Left kidney (tissue), 8 donors: ENCODE measurements at places on chromosomes 3 and 15. TPM values are rescaled to one million over a fixed set of nuclear protein-coding genes. Genes with fewer than 3 reads are reported as not detected.

The HRG gene
- 2.0 TPM for polyA plus RNA-seq

The RASL12 gene
- polyA plus RNA-seq = 6.1 TPM

The TPRA1 gene
- 31.3 TPM for polyA plus RNA-seq

The AAGAB gene
- 62.0 TPM for polyA plus RNA-seq

The NANOGP8 gene
- polyA plus RNA-seq = 0.76 TPM

The FBXL22 gene
- 1.7 TPM for polyA plus RNA-seq

The ECE2 gene
- polyA plus RNA-seq = not detected

The CLDN18 gene
- polyA plus RNA-seq = 2.7 TPM

The EIF4E3 gene
- 13.1 TPM for polyA plus RNA-seq

The CIAO2A gene
- polyA plus RNA-seq = 86.7 TPM

The GRK7 gene
- polyA plus RNA-seq = 0.18 TPM

DNA sequence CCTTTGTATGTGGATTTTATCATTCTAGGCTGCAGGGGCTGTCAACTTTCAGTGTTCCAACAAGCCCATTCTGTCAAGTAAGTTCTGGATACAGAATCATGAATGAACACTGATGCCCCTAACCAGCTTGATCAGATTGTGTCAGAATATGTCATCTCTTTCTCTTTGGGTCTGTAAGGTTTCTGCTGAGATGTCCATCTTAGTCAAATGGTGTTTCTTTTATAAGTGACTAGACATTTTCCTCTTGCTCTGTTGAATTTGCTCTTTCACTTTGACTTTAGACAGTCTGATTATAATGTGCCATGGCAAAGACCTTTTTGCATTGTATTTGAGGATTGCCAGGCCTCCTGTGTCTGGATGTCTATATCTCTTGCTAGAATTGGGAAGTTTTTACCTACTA, 660.9 kb upstream of the CBLB start:
- DNase-seq = no peak

GRCh38 chr3:112498914-112499711, at the start of gene BTLA:
BTLA (minus strand) TSS chr3:112499472; CDS start chr3:112499358, 114 bp downstream.
- DNase-seq = no peak

DNA sequence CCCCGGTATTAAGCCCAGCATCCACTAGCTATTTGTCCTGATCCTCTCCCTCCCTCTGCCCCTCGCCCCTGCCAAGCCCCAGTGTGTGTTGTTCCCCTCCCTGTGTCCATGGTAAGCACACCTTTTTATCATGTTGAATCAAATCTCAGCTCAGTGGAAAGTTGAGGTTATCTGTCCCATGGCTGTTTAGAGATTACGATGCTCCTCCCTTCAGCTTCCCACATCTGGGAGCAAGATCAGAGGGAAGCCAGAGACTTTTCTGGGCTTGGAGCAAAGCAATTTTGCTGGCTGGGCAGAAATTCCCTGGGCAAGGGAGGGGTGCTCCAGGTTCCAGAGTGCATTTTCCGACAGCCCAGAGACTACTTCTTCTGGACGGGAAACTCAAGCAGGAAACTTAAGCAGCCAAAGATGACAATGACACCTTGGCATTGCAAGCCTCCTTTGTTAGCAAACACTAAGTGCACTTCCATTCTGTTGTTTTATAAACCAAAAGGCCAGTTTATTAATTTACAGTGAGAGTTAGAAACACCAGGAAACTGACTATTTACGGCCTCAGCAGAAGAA, 104.5 kb downstream of the MESD start:
- no peak for DNase-seq

DNA sequence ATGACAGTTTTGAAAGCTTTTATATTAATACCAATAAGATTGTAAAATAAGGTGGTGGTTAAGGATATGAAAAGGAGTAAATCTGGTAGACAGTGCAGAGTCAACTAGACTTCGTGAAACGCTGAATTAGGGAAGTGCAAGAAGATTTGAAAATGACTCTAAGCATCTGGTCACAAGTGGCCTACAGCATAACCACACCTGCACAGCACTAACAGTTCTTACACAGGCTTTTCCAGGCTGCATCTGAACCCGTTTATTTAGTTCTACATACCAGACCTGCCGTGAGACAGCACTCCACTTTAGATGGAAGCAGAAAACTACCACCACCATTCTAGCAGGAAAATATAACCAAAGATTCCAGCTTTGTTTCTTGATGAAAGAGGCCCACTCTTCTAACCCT, 1.9 kb downstream of the DMXL2 start:
- no peak for DNase-seq

DNA sequence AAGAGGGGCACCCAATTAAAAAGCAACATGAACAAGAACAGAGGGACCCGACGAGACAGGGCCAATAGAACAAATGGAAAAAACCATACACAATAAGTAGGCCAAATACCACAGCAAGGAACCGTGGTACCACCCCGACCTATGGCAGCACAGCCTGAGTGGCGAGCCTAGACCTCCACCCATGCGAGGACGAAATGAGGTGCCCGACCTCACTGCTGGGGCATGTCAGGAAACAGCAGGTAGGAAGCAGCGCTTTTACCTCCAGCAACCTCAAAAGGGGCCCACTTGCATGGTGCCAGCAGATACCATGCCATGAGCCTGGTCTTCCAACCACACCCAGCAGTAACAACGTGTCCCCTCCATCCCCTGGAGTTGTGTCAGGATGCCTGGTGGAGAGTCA, 77.9 kb downstream of the PCSK6 start:
- no peak for DNase-seq

GRCh38 chr3:138173769-138174420, 826 bp downstream of the DBR1 start:
- peak; percentile 7 for DNase-seq

GRCh38 chr3:115712871-115713270, 89.6 kb downstream of the GAP43 start:
- no peak for DNase-seq

DNA sequence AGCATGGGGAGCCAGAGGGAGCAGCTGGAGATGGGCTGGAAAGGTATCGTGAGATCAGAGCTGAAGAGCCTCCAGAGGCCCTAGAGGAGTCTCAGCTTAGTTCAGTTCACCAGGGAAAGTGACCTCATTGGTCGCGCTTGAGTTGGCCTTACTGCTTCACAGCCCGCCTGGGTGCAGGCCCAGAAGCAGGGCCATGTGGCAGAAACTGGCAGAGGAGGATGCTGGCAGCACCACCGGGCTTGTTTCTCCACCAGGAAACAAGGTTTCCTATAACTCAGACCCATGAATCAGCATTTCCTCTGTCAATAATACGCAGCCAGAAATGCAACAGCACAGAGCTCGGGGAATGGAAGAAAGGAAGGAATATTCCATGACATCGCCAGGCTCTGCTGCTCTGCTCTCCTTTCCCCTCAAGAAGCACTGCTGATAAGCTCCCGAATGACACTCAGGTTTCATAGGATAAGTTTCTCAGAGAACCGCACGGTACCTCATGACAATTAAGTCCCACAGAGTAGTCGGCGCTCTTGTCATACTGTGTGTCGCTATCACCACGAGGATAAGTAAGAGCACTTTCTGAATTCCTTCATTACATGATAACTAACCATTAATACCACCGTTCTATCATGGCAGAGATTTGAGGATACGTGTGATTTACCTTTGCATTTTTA, 147.1 kb upstream of the LPP start:
- DNase-seq = no peak

- DNase-seq = no peak
These were observed 135.0 kb downstream of the CACNA1D start for GRCh38 chr3:53629402-53629723.

DNA sequence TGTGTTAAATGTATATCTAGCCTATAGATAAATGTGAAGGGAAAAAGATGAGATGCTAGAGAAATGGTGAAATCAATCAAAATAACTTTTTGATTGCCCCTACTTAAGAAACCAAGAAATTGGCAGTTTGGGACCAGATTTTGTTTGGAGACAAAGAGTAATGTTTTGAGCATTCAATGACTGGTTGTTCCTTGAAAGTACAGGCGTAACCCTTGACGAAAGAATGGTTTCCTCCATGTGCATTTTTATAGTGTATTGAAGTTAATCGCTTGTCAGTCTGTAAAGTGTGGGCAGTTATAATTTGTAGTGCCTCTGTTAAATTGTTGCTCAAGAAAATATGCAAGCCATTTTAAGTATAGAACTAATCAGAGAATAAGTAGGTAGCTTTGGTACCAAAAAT, 1.2 kb downstream of the KIF23 start:
- peak; percentile 7 for DNase-seq

DNA sequence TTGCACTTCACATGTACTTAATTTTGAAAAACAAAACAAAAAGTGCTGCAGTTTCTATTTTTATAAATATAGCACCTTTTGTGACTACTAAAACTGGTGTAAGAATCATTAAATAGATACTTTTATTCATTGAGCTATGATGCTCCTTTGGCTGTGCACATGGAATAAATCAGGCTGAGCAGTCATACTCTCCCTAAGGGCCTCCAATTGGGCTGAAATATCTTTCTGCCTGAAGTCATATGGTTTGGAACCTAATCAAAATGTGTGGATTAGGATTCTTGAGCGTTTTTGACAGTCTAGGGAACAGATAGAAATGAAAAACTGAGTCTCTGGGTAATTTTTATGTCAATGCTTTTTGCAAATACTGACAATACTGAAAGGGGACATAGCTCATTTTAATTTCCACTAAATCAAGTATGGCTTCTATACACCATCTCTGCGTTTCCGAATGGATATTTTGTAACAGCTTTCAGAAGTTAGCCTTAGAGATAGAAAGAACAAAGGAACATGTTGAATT, 392.2 kb upstream of the ROBO1 start:
- no peak for DNase-seq

- DNase-seq = no peak
These were observed 19.1 kb downstream of the FAM174B start for GRCh38 chr15:92636401-92636907.

DNA sequence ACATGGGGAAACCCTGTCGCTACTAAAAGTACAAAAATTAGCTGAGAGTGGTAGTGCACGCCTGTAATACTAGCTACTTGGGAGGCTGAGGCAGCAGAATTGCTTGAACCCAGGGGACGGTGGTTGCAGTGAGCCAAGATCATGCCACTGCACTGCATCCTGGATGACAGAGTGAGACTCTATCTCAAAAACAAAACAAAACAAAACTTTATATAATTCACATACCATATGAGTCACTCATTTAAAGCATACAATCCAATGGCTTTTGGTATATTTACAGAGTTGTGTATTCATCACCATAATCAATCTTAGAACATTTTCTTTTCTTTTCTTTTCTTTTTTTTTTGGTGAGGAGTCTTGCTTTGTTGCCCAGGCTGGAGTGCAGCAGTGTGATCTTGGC, 8.7 kb downstream of the PXK start:
- no peak for DNase-seq

- DNase-seq = no peak
These were observed 94.1 kb upstream of the TP63 start for GRCh38 chr3:189537135-189537534.

DNA sequence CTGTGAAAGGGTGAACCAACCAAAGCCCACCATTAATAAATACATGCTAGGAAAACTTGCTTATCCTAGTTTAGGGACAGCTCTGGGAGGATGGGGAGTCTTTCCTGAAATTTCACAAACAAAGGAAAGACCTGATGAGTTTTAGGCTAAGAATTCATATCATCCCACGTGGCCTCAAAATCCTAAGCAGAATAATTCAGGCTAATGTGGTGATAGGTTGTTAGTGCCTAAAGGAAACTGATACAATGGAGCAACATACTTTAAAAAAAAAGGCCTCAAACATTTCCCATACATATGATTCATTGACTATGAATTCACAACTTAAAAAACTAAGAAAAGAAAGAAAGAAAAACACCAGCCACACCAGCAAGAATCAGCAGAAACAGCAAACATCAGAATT, 126.9 kb upstream of the CNTN4 start:
- DNase-seq = no peak

DNA sequence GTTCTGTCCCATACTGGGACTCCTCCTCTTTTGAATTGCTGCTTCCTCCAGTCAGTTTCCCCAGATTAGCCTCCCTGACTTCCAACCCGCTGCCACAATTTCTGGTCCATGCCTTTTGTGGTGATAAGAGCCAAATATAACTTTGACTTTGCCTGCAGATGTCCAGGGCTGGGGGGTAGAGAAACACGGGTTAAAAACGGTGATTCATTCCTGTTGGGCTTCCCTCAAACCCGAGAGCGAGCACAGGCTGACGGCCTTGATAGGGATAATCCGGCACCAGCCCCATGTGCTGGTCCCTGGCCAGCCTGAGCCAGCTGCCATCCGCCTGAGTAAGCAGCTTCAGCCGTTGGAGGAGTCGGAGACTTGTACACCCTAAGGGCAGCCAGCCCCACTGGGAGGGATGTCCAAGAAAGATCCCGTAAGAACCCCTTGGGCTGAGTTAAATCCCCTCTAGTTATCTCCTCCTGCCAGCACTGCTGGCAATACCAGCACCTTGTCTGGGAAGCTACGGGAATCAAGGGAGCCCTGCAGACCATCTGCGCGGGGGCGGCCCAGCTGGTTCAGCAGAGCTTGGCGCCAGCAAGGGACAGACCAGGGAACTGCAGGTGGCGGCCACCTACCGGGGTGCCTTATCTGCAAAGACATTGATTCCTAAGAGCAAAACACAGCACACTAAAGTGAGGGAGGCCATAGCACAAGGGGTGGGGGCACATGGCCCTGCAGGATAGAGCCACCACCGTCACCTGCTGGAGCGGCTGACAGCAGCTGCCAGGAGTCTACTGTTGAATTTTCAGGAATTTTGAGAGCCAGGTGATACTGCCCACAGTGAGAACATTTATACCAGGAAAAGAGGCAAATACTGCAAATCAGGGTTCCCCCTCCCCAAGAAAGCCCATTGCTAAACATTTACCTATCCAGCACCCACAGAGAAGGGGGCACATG, 18.1 kb downstream of the CSPG4 start:
- no peak for DNase-seq

DNA sequence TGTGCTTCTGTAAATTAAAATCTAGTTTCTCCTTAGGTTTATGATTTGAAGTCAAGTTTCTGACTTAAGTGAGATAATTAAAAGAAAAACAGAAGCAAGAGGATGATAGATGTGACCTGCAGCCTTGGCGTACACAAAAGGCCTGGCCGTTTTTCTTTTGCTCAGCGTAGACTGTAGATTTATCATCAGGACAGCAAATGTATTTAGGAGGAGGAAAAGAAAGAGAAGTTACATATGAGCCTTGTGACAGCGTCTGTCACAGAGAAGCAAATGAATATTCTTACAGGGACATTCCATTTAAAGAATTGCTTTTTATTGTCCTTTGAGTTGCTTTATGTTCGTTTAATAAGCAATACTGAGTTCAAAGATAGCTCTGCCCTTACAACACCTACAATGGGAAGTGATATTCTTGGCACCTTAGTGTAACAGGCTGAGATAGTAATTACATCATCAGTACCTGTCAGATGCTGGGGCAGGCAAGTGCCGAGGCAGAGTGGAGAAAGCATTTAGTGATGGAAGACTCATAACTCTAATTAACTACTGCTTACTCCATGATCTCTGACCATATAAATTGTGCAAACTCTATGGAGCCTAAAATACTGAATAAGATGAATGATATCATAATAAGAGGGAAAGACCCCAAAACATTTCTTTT, 311.5 kb downstream of the MFSD1 start:
- DNase-seq = no peak

DNA sequence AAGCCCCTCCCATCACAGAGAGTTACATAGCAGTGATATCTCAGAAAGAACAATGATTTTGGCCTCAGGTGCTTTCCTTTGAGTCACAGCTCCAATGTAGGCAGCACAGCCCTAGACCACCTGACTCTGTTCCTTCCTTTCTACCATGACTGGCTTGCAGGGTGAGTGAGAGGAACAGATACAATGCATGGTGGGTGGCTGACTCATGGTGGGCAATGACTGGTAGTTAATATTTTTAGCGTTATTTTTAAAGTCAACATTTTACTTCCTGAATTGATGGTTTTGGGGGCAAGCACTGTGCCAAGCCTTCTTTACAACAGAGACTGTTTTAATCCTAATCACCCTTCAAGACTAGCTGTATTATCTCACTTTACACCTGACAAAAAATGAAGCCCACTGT, 32.8 kb upstream of the ST3GAL6 start:
- DNase-seq = no peak
